ENCODE measurements at places on chromosomes 2 and 18. TPM values are rescaled to one million over a fixed set of nuclear protein-coding genes. Genes with fewer than 3 reads are reported as not detected.
A peak's percentile ranks its signal among the peaks of the same experiment; 100 is the strongest.

The CABLES1 gene
- total RNA-seq = 6.9 TPM

The SP110 gene
- total RNA-seq = 7.5 TPM

The KHK gene
- 1.7 TPM for total RNA-seq

The DSC3 gene
- total RNA-seq = 3.1 TPM

The RPRM gene
- total RNA-seq = 1.1 TPM

- H3K4me1 ChIP-seq = peaks cover 5% of the 10 kb centered on the region
- no peak overlapping the region for H3K27ac ChIP-seq
- DNase-seq = no peak
- H3K36me3 ChIP-seq = no peaks in the 10 kb centered on the region
- H3K4me3 ChIP-seq = no peak overlapping the region
These were observed 488.2 kb upstream of the SPHKAP start for GRCh38 chr2:228669690-228670089.

- DNase-seq = no peak
- peaks cover 2% of the 10 kb centered on the region for H3K4me1 ChIP-seq
- H3K27me3 ChIP-seq = no peaks in the 10 kb centered on the region
- peaks cover 31% of the 10 kb centered on the region for H3K36me3 ChIP-seq
- peak overlapping the region; percentile 96 for H3K27ac ChIP-seq
These were observed 995 bp downstream of the TMEM127 start for GRCh38 chr2:96264656-96265348.

DNA sequence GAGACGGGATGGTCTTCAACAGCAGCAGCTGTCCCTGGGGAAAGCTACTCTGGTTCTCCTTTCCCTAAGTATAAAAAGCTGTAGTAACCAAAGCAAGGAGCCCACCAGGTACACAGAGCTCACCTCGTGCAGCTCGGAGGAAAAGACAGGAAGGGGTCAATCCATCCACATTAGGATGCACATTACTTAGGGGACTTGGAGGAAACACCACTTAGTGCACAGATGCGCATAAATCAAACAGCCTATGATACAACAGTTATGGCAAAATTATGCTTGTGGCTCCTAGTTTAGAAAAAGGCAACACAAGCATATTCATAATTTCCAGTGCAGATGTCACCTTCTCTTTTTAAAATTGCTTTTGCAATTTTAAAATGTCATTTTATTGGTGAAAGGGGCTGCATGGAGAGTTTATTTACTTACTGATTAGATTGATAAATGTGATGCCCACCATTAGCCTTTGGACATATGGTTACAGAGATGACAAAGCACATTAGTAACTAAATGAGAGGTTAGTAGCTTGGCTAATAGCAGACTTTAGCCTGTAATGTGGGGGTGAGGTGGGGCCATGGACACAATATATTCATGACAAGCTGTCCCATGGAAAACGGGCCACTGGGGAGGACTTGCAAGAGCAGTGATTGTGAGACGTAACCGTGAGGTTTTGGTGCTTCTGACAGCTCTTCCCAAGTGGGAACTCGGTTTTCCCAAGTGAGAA, 199.8 kb downstream of the MYT1L start:
- no peak for DNase-seq
- H3K4me3 ChIP-seq = no peak overlapping the region
- no peaks in the 10 kb centered on the region for H3K27me3 ChIP-seq
- H3K36me3 ChIP-seq = no peaks in the 10 kb centered on the region
- no peak overlapping the region for H3K27ac ChIP-seq

GRCh38 chr2:99354070-99354469, 16.9 kb downstream of the EIF5B start:
- no peak overlapping the region for H3K27ac ChIP-seq
- no peaks in the 10 kb centered on the region for H3K27me3 ChIP-seq
- no peak overlapping the region for H3K4me3 ChIP-seq

- DNase-seq = no peak
- H3K27ac ChIP-seq = peak overlapping the region; percentile 82
- no peaks in the 10 kb centered on the region for H3K27me3 ChIP-seq
- H3K4me1 ChIP-seq = no peaks in the 10 kb centered on the region
- H3K4me3 ChIP-seq = no peak overlapping the region
- H3K36me3 ChIP-seq = no peaks in the 10 kb centered on the region
These were observed 278.9 kb downstream of the PRKCE start for GRCh38 chr2:45930396-45930792.

DNA sequence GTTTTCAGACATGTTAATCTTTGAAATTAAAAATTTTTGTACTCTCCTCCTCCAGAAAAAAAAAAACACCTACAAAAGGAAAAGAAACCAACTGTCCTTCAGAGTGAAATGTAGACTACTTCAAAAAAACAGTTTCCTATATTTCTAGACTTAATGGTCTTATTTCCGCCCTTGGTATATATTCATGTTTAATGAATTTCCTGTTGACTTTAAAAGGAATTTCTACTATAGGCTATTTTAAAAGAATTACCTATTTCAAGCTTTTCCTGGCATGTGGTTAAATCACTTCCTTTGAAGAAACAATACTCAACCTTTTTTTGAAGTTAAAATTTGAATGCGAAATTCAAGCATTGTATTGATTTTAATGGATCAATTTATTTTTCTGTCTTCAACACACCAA, 29.2 kb downstream of the GULP1 start:
- H3K27me3 ChIP-seq = no peaks in the 10 kb centered on the region
- no peak overlapping the region for H3K27ac ChIP-seq
- no peak for DNase-seq
- no peaks in the 10 kb centered on the region for H3K36me3 ChIP-seq
- no peaks in the 10 kb centered on the region for H3K4me1 ChIP-seq
- no peak overlapping the region for H3K4me3 ChIP-seq

DNA sequence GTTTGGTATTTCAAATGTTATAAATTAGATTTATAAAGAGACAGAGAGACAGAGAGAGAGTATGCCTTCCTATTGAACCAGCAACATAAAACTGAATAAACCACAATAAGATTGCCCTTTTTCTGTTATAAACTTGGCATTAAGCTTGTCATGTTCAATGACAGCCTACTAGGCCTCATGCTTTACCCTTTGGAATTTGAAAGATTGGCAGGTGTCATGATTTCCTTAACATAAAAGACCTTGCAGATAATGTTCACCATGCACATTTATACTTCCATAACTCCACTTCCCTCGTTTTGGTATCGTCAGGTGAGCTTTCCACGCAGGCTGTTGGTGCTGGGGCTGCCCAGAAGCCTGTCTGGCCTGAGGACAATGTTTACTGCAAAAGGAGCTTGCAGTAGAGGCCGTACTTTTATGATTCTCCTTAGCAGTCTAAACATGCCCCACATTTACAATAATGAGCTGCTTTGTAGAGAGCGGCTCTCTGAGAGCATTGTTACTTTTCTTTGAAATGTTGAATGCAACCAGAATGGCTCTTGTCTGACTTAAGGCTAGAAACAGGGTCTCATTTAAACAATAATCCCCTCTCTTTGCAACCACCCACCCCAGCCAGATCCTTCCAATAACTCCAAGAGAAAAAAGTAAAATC, 379.1 kb upstream of the ATP5MC3 start:
- H3K4me1 ChIP-seq = no peaks in the 10 kb centered on the region
- H3K27me3 ChIP-seq = no peaks in the 10 kb centered on the region
- no peaks in the 10 kb centered on the region for H3K36me3 ChIP-seq
- H3K27ac ChIP-seq = no peak overlapping the region
- no peak overlapping the region for H3K4me3 ChIP-seq

DNA sequence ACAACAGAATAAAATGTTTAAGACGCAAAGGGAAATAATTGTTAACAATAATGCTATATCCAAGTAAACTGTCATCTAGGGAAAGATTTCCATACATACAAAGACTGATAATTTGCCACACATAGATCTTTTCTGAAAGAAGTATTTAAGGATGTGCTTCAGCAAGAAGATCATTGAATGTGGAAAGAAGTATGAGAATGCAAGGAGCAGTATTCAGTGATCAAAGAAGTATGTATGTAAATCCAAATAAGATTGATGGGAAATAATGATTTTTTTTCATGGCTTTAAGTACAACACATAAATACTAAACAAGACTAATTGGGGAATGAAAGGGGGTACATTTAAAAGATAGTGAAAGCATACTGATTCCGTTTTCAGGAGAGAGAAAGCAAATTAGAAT, 410.4 kb upstream of the HS6ST1 start:
- no peaks in the 10 kb centered on the region for H3K27me3 ChIP-seq
- peaks cover 5% of the 10 kb centered on the region for H3K4me1 ChIP-seq
- H3K27ac ChIP-seq = no peak overlapping the region
- H3K36me3 ChIP-seq = no peaks in the 10 kb centered on the region
- no peak for DNase-seq

- peak overlapping the region; percentile 99 for H3K27ac ChIP-seq
- H3K4me3 ChIP-seq = peak overlapping the region; percentile 98
- peak; percentile 81 for DNase-seq
- H3K36me3 ChIP-seq = no peaks in the 10 kb centered on the region
- no peaks in the 10 kb centered on the region for H3K4me1 ChIP-seq
These were observed 655 bp downstream of the ACTR3 start for GRCh38 chr2:113890253-113891235.

DNA sequence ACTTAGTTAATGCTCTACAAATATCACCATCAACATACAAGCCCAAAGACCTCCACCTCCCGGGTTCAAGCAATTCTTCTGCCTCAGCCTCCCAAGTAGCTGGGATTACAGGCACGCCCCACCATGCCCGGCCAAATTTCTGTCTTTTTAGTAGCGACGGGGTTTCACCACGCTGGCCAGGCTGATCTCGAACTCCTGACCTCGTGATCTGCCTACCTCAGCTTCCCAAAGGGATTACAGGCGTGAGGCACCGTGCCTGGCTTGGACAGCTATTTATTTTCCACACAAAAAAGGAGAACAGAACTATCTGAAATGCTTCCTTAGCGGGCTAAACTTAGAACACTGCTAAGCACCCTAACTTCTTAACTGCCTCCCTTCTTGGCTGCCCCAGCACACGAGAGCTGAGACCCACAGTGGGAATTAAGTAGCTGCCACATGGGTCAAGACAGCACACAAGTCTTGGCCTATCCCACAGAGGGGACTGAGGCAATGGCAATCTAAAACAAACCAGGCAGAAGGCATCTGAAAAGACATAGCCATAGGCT, 24.8 kb downstream of the CYTIP start:
- H3K4me1 ChIP-seq = no peaks in the 10 kb centered on the region
- H3K27me3 ChIP-seq = no peaks in the 10 kb centered on the region
- no peak for DNase-seq

GRCh38 chr2:64941801-64942200, 47.4 kb upstream of the SLC1A4 start:
- no peaks in the 10 kb centered on the region for H3K36me3 ChIP-seq
- H3K27ac ChIP-seq = no peak overlapping the region
- H3K4me1 ChIP-seq = no peaks in the 10 kb centered on the region
- DNase-seq = no peak
- H3K4me3 ChIP-seq = no peak overlapping the region
- no peaks in the 10 kb centered on the region for H3K27me3 ChIP-seq

- H3K36me3 ChIP-seq = no peaks in the 10 kb centered on the region
- H3K4me1 ChIP-seq = no peaks in the 10 kb centered on the region
- no peak for DNase-seq
- no peak within 1 kb of the TSS for H3K4me3 ChIP-seq
These were observed at the start of gene CHRNA1 for GRCh38 chr2:174764280-174765255. Gene CHRNA1 (minus strand): TSS chr2:174764472. CDS start chr2:174764394, 78 bp downstream.

- H3K4me3 ChIP-seq = no peak overlapping the region
- no peak overlapping the region for H3K27ac ChIP-seq
- H3K27me3 ChIP-seq = no peaks in the 10 kb centered on the region
- H3K4me1 ChIP-seq = peaks cover 9% of the 10 kb centered on the region
- no peak for DNase-seq
These were observed 490.6 kb upstream of the HS6ST1 start for GRCh38 chr2:128809259-128809636.

GRCh38 chr2:164782323-164782722, 59.3 kb downstream of the COBLL1 start:
- H3K4me3 ChIP-seq = no peak overlapping the region
- peak overlapping the region; percentile 74 for H3K27ac ChIP-seq
- H3K36me3 ChIP-seq = no peaks in the 10 kb centered on the region

DNA sequence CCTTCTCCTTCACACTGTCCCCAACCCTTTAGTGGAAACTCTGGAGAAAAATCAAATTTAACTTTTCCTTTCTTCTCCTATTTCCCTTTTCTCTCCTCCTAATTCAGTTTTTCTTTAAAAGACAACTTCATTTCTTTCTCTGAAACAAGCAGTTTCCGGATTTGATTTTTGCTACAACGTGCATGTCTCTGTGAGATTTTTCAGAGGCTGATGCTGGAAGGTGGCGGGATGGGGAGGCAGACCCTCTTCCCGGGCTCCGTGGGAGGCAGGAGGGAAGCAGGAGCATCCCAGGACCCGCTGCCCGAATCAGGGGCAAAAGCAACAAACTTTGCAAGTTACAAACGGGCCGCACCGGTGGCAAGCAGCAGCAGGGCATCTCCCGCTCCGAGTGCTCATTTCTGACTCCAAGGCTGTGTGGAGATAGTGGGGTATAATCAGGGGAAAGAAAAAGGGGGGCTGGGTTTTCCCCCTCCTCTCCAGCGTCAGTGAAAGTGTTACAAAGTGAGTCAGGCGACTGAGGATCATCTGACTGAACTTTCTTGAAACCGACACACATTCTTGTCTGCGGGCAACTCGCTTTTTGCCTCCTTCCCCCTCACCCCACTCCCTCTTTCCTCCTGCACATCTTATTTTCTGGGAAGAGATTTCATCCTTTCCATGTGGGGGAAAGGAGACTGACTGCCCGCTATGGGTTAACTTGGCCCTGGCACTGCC, 6.4 kb downstream of the ZEB2 start:
- H3K4me1 ChIP-seq = peaks cover 49% of the 10 kb centered on the region
- DNase-seq = no peak
- H3K4me3 ChIP-seq = peak overlapping the region; percentile 73
- no peaks in the 10 kb centered on the region for H3K27me3 ChIP-seq
- H3K27ac ChIP-seq = peak overlapping the region; percentile 99

GRCh38 chr2:27442920-27443282, 720 bp downstream of the KRTCAP3 start:
- H3K4me3 ChIP-seq = no peak overlapping the region
- peaks cover 46% of the 10 kb centered on the region for H3K36me3 ChIP-seq
- no peaks in the 10 kb centered on the region for H3K4me1 ChIP-seq
- DNase-seq = no peak
- no peaks in the 10 kb centered on the region for H3K27me3 ChIP-seq

DNA sequence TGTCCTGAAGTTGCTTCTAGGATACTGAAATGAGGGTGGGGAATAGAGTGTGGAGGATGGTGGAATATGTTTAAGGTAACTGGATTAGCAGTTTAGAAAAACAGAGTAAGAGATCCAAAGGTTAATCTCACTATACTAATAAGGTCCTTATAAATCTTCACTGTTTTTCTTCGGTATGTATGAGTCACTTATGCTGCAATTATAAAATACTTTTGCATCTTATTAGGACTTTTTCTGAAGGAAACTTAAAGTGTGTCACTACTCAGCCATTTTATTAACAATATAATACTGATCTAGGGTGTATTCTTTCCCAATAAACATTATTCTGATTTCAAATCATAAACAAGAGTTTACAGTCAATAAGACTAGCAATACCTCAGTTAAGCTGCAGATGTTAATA, 182.3 kb downstream of the ZNF521 start:
- no peak for DNase-seq
- H3K27ac ChIP-seq = no peak overlapping the region
- H3K27me3 ChIP-seq = no peaks in the 10 kb centered on the region
- peaks cover 41% of the 10 kb centered on the region for H3K4me1 ChIP-seq
- H3K4me3 ChIP-seq = no peak overlapping the region

DNA sequence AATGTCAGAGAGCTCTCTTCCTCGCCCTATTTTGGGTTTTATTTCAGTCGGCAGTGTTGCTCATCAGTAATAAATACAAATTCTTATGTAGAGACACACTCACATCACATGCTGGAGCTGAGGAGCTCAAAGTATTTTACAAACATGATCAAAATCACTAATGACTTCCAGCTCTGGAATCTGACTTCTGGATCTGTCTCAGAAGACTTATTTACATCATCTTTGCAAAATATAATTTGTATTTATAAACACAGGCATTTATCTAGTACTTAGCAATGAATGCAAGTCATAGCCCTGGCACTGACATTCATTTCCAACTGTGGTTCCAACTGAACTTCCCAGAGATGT, 327.1 kb downstream of the NCKAP5 start:
- H3K36me3 ChIP-seq = no peaks in the 10 kb centered on the region
- H3K27ac ChIP-seq = no peak overlapping the region
- peak overlapping the region; percentile 13 for H3K4me3 ChIP-seq
- peaks cover 13% of the 10 kb centered on the region for H3K4me1 ChIP-seq

Measured in right atrium auricular region (tissue), 2 donors.